ENCODE measurements at places on chromosomes 2 and 18.

DNA sequence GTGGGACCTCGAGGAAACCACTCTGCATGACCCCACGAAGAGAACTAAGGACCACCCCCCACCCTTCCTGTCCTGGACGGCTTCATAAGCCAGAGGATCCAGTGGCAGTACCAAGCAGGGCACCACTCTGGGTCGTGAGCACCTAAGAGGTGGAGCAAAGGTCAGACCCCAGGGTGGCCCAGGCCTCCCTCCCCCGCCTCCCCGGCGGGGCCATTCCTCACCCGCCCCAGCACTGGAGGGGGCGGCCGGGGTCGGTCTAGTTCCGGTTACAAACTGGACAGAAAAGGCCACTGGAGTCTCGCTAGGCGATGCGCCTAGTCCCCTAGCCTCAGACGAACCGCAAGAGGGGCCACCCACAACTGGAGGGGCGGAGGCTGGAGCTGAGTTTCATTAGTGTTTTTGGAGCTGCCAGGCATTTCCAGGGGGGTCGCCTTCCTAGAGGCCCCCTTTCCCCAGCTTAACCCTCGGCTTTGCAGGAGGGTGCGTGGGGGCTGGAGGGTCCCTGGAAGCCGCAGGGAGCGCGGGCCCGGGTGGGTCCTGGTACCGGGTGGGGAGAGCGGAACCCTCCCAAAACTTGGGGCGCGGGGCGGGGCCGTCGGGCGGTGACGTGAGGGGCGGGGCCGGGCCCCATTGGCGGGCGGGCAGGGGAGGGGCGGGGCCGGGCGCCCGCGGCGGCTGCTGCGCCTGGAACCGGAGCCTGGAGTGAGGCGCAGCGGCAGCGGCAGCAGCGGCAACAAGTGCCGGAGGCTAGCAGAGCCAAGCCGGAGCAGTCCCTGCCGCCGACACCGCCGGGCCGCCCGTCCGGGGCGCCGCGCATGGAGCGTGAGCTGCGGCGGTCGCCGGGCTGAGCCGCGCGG lies at the start of gene B3GNT2:
B3GNT2 (plus strand) TSS at position 695 of the 857 bp plus-strand sequence. CDS start 26,106 bp downstream, outside the sequence.
- peak; percentile 79 for DNase-seq

GRCh38 chr2:197241153-197241552 lies 69.4 kb downstream of the ANKRD44 start:
- DNase-seq = no peak

GRCh38 chr2:179096090-179096489 lies 46.2 kb upstream of the CCDC141 start:
- DNase-seq = no peak

DNA sequence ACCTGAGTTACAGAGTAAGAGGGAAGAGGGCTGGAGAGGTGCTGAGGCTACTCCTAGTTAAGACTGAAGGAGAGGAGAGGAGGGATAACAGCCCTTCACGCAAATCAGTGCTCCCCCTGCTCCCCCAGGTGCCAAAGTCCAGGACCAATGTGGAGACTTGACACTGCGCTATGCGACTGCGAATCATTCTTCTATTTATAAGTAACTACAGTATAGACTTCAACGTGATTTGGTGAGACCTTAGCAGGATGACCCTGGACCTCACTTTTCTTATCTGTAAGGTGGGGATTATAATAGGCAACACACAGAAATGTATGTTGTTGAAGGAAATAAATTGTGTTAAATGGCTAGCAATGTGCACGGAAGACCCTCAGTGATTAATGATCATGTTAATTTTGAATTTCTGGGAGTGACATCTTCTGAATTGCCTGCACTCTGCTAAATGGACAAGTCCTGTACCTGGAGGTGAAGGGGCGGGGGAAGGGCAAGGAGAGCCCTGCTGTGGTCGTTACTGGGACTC lies 11.0 kb downstream of the EN1 start:
- DNase-seq = no peak

DNA sequence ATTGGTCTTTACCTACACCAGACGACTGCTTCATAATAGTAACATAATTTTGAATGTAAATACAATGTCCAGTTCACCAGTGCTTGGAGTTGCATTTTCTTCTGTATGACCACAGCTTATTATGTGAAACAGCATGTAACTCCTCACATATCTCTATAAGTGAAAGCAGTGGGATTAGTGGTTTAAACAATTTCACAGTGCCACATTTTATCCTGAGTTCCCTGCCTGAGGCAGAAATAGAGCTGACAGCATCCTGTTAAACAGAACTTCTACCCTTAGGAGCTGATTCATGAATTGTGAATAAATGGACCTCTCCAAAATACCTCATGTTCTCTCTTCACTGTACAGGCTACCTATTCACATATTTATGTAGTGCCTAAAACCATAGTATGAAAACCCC lies 542.3 kb upstream of the VWC2L start:
- no peak for DNase-seq

DNA sequence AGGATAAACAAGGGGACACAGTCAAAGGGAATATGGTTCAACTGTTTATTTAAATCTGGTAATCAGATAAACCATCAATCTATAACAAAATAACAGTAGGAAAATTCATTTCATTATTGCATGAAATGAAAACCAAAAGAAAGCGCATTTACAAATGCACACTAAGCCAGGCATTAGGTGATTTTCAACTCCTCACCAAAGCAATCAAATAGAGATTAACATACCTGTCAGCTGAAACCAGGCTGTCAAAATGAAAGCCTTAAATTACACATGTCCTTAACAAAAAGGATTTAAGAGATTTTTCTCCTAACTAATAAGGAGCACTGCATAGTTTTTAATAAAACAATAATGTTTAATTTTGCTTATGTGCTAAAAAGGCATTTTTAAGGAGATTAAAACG lies 23.0 kb downstream of the STK39 start:
- DNase-seq = no peak

DNA sequence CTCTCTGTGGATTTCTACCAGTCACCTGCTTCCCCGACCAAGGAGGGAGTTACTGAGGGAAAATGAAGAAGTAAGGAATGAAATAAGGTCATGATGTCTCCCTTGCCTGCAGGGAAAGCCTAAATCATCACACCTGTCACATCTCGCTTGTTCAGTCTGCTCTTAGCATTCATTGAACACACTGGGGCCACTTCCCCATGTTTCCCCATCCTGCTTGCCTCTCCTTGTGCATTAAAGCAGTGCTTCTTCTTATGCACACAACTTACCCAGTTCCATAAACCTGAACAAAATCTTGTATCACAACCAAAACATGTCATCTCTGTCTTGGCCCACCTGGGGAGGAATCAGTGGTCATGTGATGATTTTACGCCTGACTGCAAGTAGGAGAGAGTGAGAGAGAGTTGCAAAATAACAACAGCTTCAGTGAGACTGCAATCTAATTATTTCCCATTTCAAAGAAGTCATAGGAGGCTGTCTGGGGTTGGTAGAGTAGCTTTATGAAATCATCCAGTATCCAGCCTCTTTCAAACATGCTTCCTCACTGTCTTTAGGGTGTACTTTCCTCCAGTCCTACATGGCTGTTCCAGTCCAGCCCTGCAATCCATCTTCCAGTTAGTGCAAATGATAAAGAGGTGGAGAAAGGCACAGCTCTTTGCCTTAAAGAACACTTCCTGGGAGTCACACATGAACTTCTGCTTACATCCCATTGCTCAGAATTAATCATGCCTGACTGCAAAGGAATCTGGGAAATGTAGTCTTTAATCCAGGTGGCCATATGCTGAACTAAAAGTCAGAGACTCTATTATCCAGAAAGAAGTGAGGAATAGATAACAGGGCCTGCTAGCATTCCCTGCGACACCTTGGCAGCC lies 220.1 kb downstream of the HAUS1 start:
- no peak for DNase-seq

- no peak for DNase-seq
Measured at GRCh38 chr2:46106690-46107089, 190.5 kb upstream of the EPAS1 start.

DNA sequence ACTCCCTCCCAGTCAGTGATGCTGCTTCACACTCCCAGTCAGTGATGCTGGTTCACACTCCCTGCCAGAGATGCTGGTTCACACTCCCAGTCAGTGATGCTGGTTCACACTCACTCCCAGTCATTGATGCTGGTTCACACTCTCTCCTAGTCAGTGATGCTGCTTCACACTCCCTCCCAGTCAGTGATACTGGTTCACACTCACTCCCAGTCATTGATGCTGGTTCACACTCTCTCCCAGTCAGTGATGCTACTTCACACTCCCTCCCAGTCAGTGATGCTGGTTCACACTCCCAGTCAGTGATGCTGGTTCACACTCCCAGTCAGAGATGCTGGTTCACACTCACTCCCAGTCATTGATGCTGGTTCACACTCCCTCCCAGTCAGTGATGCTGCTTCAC lies 34.3 kb upstream of the KCNG2 start:
- no peak for DNase-seq

DNA sequence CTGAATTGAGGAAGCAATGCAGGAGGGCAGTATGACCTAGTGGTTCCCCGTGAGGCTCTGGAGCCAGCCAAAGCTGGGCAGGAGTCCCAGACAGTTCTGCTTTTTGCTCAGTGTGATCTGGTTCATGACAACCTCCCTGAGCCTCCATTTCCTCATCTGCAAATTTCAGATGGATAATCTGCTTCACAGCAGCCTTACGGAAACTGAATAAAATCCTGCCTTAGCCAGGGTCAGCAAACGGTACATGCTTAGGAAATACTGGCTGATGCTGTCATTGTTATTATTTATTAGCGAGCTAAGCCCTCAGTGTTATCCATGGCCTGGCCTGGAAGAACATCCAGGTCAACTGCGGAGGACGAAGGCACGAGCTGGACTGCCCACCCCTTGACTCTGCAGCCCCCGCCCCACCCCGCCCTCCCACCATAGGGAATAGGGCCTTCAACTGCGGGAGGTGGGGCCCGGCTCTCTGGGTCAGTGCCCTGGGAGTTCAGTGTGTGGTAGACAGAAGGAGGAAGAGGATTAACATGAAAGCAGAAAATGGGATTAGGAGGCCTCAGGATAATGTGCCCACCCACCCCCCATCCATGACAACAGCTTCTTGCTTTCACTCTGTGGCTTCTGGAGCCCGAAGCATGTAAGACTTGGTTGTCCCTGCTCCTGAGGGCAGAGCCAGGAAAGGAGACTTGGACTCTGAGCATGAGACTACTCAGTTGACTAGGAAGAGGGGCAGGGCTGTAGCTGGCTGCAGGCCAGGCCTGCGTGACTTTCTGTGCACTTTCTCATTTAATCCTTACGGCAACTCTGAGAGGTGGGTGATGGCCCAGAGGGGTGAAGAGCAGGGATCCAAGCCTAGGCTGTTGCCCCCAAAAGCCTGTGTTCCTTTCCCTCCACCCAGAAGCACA lies 13.1 kb downstream of the PKDCC start:
- DNase-seq = no peak

- DNase-seq = no peak
Measured at GRCh38 chr2:146818122-146818521, 1026.7 kb upstream of the ACVR2A start.

GRCh38 chr18:50791599-50792438 lies 28.0 kb downstream of the MRO start:
- no peak for DNase-seq

GRCh38 chr2:225120186-225120585 lies 77.9 kb upstream of the DOCK10 start:
- no peak for DNase-seq

DNA sequence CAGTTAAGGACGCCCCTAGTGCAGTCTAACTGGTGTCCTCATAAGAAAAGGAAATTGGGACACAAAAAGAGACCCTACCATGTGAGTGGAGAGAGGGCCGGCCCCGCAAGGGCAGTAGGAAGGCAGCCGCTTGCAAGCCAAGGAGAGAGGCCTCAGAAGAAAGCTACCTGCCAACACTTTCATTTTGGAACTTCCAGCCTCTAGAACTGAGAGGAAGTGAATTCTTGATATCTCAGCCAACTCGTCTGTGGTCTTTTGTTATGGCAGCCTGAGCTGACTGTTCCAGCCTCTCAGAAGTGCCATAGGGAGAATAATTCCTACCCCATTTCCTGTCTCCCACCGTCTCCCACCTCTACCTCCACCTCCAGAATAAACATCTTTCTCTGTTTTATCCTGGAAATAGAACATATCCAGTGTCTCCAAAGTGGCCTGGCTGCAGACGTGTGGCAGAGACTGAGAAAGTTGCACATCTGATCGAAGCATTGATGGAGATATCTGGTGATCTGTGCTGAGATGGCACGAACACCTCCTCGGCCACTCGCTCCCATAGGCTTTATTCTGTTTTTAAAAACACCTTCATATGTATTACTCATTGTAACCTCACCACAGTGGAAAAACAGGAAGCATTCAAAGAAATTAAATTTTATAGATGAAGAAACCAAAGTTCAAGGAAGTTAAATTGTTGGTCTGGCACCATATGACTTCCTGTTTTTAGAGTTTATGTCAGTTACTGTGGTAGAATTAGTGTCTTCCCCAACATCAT lies 39.5 kb upstream of the MARCO start:
- no peak for DNase-seq

DNA sequence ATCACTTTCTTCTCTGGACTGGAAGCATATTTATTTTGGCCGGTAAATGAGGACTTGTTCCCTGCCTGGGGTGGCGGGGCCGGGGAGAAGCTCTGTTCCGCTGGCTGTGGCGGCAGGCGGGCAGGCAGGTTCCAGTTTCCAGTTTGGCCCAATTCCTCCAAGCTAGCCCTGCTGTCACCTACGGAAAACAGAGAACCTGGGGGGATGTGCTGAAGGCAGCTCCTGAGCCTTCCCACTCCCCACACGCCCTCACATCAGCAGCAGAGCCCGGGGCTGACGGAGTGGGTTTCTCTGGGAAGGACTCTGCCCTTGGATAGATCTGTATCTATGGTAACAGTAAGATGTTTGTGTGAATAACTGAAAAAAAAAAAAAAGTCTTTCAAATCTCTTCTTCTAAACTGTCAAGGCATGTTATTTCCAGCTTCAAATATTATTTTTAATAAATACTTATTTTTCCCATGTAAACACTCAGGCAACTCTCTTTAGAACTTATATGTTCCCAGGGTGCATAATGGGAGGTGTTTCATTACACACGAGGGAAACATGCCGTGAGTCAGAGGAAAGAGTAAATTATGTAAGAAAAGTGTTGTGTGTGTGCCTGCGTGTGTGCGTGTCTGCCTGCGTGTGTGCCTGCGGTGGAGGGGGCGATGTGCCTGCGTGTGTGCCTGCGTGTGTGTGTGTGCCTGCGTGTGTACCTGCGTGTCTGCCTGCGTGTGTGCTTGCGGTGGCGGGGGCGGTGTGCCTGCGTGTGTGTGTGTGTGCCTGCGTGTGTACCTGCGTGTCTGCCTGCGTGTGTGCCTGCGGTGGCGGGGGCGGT lies 116.1 kb upstream of the ZNF516 start:
- no peak for DNase-seq

- no peak for DNase-seq
Measured at GRCh38 chr18:44817831-44818473, 137.3 kb downstream of the SETBP1 start.

DNA sequence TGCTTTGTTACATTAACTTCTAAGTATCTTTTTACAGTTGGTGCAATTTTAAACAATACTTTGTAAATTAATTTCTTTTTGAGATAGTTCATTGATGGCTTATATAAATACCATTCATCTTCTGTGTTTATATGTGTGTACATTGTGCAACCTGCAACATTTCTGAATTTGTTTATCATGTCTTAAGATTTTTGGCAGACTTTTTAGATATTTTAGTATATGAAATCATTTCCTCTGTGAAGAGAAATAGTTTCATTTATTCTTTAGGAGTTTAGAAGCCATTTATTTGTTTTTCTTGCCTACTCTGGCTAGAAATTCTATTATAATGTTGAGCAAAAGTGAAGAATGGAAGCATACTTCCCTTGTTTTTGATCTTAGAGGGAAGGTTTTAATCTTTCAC lies 337.8 kb upstream of the DSEL start:
- DNase-seq = no peak

All from stimulated activated CD4-positive, alpha-beta T cell treated with anti-CD3 and anti-CD28 coated beads, Interleukin-4, amount 100 ng/mL, for 48 hours (primary cell).